Islet precursor cell (in vitro differentiated cells): ENCODE measurements at places on chromosomes 6 and 20.
A peak's percentile ranks its signal among the peaks of the same experiment; 100 is the strongest.

DNA sequence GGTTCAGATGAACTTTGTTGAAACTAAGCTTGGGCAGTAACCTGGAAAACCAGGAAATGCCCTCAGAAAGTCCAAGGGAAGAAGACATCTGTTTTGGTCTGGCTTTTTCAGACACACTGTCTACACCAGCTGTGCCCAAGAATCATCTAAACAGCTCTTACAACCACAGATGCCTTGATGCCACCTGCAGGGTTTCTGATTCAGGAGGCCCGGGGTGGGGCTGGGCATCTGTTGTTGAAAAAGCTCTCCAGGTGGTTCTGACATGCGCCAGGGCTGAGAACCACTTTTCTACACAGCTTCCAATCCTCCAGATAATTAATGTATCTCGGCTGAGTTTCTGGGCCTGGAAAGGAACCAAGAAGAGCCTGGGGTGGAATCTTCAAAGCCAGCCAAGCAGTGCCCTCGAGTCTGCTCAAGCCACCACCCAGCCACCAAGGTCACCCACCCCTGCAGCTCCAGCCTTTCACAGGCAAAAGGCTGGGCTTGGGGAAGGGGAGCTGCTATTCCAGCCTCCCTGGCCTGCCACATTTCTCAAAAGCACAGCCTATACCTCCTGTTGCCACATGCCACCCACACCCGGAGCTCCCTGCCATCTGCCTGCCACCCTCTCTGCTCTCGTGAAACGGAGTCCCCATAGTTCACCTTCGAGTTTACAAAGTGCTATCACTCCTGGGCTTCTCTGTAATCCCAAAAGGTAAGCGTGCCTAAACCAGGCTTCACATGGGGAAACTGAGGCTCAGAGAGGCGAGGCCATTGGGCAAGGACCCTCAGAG is 9.4 kb downstream of the MDGA1 start:
- DNase-seq = no peak

DNA sequence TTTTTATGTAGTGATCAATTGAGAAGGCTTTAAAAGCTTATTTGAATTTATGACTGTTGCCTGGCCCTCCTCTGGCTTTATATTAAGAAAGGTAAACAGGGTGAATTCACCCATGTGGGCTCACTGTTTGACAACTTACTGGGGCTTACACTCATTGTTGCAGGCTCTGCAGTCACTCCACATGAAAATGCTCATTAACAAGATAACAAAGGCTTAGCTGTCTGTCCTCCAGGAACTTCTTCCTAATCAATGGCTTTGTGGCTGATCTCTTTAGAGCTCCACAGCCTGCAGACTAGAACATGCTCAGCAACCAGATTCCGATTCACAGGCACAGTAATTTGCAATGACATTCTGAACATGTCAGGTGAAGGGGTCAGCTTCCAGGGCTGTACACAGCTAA is 323.2 kb upstream of the MAN1A1 start:
- DNase-seq = peak; percentile 67

GRCh38 chr6:25017932-25018567 is 82.3 kb upstream of the RIPOR2 start:
- peak; percentile 87 for DNase-seq

- DNase-seq = no peak
These were observed 49.2 kb downstream of the ANKS1A start for GRCh38 chr6:34938268-34938667.

DNA sequence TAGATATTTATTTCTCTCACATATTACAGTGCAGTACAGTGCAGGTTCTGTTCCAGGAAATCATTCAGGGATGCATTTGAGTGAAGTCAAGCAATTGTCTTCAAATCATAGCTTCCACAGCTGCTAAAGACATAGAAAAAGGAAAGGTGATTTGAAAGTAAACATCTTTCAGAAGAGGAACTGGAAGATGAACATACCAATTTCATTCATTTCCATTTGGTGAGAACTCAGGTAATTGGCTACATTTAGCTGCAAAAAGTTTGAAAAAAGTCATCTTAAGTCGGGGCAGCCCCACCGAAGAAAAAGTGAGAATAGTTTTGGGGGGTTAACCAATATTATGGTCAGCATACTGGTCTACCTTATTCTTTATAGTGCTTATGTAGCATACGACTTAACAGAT is 61.4 kb upstream of the IL20RA start:
- DNase-seq = no peak

GRCh38 chr6:1028723-1029122 is 283.2 kb upstream of the FOXQ1 start:
- DNase-seq = peak; percentile 37

DNA sequence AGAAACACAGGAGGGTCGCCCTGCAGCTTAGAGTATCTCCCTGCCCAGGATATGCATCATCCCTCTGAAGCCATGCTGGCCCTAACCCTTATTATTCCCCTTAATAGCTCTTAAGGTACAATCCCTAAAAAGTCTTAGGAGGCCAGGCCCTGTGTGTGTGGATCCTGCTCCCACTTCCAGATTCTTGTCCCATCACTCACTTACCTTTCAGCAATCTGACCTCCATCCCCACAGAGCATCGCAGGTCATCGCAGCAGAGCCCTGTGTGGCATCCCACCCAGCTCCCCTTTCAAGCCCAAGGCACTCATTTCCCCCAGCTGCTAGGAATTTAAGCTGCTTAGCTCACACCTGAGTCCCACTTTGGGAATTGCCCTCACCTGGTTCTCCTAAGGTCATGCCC is 223.8 kb upstream of the SMLR1 start:
- DNase-seq = peak; percentile 83

DNA sequence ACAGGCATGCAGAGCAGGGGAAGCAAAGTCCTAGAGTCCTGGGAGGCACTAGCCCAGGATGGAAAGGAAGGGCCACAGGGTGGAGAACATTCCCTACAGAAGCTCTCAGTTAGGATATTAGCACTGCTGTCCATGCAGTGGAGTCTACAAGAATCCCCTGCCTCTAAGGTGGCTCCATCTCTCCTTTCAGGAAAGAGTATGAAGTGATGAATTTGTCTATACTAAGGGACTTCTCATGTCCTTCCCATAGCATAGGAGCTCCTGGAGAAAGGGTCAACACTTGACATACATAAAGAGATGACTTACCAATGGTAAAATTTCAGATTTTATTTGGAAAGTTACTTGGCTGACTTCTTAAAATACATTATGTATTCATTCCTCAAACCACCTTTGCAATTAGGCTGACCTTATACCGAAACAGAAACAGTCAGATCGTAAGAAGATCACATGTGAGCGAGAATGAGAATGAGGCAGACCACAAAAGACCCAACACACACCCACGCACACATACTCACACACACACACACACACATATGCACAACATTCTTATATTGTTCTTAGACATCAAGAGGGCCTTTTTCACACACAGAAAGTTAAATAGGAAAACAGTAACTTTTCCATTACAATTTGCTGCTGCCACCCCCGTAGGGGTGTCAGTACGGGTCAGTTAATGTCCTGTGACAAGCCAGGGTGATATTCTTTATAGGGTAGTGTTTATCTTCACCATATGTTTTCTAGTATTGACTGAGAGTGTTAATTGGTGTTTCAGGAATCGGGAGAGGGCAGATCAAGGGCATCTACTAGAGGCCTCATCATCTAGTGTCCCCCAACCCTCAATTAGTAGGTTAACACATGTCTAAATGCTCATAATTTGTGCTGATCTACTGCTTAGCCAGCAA is 159.4 kb downstream of the FAXC start:
- no peak for DNase-seq

GRCh38 chr6:35283361-35283760 is 14.3 kb upstream of the DEF6 start:
- no peak for DNase-seq

- DNase-seq = no peak
These were observed 5.1 kb upstream of the SCRT2 start for GRCh38 chr20:680638-681187.

- no peak for DNase-seq
These were observed 41.6 kb downstream of the CENPW start for GRCh38 chr6:126381498-126381897.

- DNase-seq = no peak
These were observed 20.1 kb upstream of the SLC17A1 start for GRCh38 chr6:25851961-25852360.

DNA sequence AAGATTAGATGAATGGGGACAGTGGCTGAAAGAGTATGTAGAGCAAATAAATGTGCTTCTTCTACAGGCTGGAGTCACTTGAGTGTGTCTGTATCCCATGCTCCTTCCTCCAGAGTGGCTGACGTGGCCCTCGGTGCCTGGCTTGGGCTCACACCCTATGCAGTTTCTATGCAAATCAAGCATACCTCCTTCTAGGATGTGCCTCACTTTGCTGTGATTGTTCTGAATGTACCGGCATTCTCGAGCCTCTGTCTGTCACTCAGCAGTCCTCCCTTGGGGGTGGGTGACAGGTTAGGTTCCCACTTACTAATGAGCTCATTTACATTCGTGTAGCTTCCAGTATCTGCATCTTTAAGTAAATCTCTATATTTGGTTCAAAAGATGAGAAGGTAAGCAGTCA is 55.1 kb upstream of the HDDC2 start:
- DNase-seq = peak; percentile 59

DNA sequence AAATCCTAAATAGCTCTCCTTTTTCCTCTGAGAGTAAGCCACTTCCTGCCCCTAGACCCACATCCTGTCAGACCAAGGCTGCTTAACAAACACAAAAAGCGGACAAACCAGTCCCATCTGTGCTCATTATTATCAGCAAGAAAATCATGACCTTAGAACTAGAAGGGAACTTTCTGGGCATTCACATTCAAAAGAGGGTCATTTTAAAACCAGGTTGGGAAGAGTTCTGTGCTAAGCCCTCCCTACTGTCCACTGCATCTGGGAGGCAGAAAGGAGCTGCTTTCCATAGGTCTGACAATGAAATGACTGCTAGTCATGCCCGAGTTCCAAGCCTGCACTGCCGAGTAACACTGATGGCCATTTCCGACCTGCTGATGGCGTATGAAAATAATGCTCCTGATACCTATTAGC is 15.4 kb downstream of the EZR start:
- DNase-seq = peak; percentile 81

DNA sequence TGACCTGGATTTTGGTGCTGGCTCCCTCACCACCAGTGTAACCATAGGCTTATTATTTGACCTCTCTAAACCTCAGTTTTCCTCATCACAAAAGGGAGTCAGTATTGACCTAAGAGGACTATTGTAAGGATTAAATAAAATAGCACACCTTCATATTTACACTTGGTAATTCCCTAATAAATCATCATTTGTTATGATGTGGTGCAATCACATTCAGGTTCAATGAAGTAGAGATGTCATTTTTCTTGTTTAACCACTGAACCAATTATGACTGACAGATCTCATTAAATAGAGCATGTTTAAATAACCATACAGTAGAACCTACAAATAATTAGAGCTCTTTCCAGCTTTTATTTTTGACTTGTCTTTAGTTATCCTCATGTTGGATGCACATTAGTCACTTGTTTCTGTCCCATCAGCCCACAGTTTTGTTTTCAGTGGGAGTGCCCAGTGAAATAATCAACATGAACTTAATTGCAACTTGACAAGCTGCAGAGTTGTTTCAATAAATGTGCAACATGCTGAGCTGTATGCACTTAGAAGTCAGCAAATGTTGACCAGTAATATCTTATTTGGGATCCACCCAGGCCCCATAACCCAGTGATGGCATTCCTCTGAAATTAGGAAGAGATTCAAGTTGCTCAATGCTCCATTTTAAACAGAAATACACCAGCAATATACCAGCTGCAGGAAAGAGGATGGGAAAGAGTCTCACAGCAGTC is 451.7 kb upstream of the MARCKS start:
- no peak for DNase-seq

DNA sequence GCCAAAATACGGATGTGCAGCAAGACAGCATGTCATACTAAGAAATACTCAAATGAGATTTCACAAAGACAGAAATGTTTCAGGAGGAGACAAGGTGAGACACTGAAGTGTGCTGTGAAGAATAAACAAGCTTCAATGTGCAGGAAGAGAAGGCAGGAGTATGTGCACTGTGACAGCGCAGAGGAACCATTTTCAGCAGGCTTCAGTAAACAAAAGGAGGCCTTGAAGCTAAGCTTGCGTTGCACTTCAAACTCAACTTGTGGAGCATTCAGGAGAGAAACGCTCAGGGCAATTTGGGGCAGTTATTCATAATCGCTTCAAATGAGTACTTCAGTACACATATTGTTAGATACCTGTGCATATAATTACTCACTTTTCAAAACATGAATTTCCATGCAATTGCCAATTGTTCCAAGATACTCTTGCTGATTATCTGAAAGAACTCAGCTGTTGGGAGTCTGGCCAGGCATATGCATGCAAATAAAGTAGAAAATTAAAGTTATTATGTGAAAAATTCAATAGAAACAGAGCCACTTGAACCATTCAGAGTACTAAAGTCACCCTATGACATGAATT is 234.2 kb upstream of the OPRM1 start:
- no peak for DNase-seq

- no peak for DNase-seq
These were observed 90.6 kb upstream of the NAA20 start for GRCh38 chr20:19926591-19926990.

GRCh38 chr6:125267806-125268523 is 33.8 kb downstream of the HDDC2 start:
- DNase-seq = no peak

DNA sequence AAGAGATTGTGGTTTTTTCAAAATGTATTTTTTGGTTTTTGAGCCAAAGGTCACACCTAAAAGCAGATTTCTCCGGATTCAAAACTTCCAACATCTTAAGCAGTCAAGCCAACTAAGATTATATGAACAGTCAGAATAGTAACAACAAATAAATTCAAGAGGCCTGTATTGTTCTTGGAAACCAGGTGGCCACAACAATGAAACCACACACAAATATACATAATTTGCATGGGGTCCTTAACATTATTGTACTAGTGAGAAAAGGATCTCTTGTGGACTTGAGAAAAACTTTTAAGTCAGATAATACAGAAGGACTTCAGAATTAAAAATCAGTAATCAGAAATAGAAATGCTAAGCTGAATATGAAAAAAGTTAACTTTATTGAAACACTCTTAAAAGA is 40.6 kb downstream of the NOL7 start:
- no peak for DNase-seq

DNA sequence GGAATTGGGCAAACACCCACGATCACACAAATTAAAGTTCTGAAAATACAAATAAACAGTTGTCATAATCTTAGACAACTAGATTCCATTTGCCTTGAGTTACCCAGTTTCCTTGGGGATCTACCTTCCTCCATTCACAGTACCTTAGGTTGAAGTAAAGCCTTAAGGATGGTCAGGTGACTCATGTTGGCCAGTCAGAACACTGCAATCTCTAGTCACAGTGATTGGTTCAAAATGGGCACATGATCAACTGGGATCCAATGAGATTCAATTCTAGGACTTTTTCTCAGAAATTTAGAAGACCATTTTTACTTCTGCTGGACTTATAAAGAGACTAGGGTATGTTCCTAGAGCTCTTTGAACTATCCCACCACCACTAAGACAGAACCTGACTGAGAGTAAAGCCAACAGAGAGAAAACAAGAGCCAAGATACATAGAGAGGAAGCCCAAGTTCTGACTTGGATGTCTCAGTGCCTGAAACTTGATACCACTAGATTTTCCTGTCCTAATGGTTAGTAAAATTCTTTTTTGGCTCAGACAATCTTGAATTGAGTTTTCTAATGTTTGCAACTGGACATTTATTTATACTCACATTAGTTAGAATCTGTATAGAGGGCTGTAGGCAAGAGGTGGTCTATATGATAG is 8.6 kb upstream of the CLIC5 start:
- DNase-seq = no peak

- peak; percentile 92 for DNase-seq
These were observed 161.4 kb downstream of the LY86 start for GRCh38 chr6:6749702-6750491.
